ENCODE measurements at places on chromosomes 12 and 14.

- DNase-seq, result no peak
Measured at GRCh38 chr12:26135010-26135420, 10.2 kb upstream of the BHLHE41 start.

DNA sequence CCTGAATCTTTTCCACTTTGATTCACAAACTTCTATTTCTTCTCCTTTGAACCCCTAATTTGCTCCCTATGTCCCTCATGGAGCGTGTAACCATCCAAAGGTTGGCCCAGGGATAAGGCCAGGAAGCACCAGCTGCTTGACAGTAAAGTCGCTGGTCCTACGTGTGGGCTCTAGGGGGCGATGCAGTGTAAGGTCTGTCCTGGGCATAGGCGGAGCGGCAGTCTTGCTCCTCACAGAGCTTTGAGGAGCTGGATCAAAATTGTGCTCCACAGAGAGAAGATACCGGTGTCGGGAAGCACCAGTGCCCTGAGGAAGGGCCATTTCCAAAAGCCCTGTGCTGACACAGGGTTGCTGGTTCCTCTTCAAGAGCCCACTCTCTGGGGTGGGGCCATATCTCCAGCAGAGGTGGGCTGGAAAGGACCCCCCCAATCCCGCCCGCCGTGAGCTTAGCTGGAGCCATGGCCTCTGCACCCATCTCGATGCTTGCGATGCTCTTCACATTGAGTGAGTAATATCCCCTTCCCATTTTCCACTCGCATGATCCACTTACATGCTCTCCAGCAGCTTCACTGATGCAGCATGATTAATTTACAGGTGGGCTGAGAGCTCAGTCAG is 49.9 kb upstream of the OR4E1 start:
- no peak for DNase-seq

GRCh38 chr12:3218228-3219171 is 141.3 kb downstream of the TSPAN9 start:
- DNase-seq, result peak; percentile 85

DNA sequence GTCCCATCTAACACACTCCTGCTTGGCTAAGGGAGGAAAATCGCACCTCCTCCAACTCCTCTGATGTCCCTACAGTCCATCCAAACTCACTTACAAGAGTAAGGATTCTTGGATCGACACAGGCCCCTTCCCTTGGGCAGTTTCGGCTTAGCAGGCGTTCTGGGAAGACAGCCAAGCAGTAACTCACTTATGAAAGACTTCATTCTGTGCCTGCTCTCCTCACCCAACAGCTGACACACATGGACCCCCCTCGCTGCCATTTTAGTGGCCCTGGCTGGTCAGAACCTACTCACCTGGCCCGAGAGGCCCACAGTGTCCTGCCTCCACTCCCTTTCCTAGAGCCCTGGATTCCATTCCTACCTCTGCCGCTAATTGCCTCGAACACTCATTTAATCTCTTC is 52.3 kb upstream of the BCL2L14 start:
- DNase-seq, result no peak

DNA sequence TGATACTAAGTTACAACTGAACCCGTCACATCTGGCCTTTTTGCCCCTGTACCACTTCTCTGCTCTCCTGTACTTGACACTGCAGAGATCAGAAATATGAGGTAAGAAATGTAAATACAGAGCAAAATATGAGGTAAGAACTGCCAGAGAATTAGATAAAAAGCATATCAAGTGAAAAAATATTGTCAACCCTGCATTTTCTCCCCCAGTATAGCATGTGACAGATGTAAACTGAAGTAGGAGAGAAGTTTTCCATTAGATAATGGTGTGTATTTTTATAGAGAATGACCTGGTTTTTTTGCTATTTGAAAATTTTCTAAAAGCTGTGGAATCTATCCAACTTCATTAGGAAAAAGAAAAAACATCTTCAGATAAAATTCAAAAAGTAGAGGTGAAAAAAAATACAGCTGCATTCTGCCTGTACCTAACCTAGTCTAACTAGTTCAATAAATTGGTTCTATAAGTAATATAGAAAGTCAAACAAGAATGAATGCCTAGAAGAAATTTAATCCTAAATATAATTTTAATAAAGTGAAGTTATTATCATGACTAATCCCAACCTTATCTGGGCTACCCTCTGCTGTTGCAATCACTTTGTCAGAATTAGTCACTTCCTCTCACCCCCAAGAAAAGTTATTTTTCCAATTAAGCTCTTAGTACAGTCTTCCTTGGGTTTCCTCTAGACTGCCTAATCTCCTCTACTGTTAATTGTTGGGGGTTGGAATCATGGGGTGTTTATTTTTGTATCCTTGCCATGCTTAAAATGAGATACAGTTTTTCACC is 210.0 kb downstream of the RASSF9 start:
- no peak for DNase-seq

DNA sequence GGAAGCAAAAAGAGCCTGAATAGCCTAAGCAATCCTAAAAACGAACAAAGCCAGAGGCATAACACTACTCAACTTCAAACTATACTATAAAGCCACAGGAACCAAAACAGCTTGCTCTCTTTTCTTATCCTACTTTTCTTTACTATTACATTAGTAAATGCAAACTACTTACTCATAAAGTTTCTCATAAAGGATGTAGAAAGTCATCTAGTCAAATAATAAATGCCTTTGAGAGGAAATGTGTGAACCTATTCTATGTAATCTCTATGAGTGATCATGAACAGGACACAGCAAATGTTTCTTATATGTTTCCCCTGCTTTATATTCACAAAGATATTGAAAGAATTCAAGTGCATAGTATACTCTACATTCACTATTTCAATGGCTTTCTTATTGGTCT is 176.9 kb upstream of the MDGA2 start:
- DNase-seq, result no peak

DNA sequence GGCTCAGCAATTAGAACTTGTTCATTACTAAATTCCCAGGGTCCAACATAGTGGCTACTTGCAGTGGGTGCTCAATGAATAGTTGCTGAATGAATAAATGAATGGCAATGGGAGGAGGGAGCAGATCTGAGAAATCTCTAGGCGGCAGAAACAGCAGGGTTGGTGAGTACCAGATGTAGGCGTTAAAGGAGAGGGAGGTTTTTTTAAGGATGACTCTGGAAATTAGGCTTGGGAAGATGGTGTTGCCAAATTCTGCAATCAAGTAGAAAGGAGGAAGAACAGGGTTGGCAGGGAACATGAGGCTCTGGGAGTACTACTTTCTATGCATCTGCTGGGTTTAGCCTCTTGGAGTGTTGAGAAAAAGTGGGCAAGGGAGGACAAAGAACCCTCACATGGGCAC is 207.1 kb downstream of the APAF1 start:
- DNase-seq, result no peak

DNA sequence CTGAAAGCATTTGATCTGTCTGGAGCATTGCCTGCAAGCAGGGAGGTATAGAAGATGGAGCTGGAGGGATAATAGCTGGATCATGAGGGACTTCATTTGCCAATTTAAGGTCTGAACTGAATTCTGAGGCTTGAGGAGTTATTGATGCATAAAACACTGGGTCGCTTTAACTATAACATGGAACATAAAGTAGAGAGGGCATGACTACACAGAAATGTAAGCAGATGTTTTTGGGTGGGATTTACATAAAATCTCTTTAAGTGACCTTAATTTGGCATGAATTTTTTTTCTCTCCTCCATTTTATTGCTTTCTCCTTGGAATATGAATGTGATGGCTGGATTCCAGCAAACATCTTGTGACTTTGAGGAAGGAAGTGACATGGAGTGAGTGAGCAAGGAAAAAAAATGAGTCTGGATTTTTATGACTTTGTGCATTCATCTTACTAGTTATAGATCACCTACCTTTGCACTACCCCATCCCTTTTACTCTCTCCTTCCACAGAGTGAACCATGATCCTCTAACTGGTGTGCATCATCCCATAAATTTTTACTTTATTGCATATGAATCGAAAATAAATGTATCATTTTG is 356.0 kb downstream of the DUSP6 start:
- DNase-seq, result no peak

- DNase-seq, result no peak
Measured at GRCh38 chr12:95418142-95418541, 55.8 kb upstream of the METAP2 start.

DNA sequence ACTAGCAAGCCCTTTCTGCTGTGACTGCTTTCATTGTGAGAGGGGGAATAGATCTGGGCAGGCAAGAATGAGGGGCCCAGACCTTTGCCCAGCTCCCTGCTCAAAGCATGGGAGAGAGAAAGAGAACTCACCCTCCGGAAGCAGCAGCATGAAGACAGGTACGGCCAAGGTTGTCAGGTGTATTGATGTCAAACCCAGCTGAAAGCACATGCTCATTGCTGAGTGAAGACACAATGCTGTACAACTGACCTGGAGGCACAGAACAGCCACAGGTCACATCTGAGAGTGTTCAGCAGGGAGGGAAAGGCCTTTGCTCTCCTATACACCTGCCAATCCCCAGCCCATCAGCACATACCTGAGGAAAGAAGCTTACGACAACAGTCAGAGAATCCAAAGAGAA is 5.5 kb downstream of the ANKRD52 start:
- DNase-seq, result no peak

DNA sequence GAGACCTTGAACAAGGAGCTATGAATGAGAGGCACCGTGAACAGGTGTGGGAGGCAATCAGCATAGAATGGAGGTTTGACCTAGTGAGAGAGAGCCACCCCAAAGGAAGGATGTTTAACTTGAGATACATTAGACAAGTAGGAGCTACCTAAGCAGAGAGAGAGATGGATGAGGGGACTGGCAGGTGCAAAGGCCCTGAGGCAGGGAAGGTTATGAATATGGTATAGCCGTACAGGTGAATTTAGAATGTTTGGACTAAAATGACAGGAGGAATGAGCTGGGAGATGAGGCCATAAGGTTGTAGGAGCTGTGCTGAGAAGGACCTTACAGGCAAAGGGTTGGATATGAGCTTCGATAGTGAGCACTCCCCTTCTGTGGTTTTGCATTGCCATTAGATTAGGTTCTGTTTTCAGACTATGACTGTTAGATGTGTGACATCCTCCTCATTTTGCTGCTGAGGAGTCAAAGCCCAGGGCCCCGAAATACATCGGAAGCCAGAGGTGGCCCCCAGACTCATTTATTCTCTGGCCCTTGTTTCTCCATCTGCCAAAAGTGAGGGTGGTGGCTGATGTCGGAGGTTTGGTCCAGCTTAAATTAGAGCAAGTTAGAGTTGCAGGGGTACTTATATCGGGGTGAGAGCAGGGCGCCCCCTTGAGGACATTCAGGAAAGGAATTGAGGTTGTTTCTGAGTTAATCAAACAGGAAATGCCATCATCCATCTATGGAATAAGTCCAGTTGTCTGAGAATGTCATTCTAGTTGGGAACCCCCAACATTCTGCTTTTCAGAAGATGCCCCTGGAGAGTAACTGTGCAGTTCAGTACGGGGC is 29.4 kb downstream of the SLC24A4 start:
- no peak for DNase-seq

- no peak for DNase-seq
Measured at GRCh38 chr14:72621387-72622065, 272.4 kb downstream of the DPF3 start.

GRCh38 chr12:131511391-131511802 is 199.5 kb upstream of the SFSWAP start:
- no peak for DNase-seq

DNA sequence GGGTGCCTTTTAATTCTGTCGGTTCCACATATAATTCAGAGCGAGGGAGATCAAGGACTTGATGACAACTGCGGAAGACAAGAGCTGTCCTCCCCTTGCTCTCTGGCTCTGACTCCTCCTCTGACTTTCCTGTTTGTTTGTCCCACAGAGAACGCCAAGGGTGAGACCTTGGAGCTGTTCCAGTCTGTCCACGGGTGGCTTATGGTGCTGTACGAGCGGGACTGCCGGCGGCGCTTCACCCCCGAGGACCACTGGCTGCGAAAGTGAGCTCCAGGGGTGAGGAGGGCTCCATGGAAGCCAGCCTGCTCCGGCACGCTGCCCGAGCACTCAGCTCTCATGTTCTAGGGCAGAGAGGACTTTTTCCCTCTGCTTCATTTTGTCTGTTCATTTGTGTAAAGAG is 32.8 kb downstream of the UBE3B start:
- DNase-seq, result no peak
